ENCODE measurements at places on chromosomes 1 and 21.
A peak's percentile ranks its signal among the peaks of the same experiment; 100 is the strongest.

DNA sequence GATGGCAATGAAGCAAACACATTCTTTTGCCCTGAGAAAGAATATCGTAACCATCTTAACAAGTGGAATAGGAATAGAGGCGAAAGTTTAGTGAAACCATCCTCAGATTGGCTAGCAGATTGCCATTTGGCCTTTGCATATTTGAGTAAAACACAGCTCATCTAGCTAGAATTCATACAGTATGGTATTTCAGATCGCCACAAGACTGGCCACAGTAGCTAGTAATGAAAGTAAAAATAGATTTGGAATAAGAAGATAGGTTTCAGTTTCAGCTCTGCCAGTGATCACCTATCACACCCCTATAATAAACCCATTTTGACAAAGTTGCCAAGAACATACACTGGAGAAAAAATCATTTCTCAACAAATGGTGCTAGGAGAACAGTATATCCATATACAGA lies 294.9 kb downstream of the LRRIQ3 start:
- DNase-seq: no peak

- no peak for DNase-seq
These were observed 295.0 kb downstream of the VAV3 start for GRCh38 chr1:107669996-107670395.

- DNase-seq: no peak
These were observed 11.5 kb downstream of the PHLDA3 start for GRCh38 chr1:201457508-201457960.

GRCh38 chr1:43952731-43953346 lies 6.1 kb downstream of the IPO13 start:
- no peak for DNase-seq

DNA sequence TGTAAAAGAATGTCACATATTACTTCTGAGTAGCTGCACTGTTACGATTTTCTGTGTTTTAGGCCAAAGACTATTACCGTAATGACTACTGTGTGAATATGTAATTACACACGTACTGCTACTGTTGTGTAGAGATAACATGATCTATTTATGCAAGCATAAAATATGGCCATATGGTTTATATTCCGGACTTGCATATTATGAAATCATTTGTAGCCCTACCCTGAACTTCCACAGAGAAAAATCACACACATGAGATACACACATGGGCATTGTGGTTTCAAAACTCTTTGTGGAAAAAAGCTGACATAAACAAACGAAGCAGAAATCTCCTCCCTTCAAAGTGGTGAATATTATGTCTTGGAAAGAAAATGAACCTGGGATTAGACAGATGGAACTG lies 373.0 kb upstream of the ADAMTS5 start:
- no peak for DNase-seq

GRCh38 chr21:41616031-41616591 lies 108.2 kb upstream of the TMPRSS2 start:
- no peak for DNase-seq

DNA sequence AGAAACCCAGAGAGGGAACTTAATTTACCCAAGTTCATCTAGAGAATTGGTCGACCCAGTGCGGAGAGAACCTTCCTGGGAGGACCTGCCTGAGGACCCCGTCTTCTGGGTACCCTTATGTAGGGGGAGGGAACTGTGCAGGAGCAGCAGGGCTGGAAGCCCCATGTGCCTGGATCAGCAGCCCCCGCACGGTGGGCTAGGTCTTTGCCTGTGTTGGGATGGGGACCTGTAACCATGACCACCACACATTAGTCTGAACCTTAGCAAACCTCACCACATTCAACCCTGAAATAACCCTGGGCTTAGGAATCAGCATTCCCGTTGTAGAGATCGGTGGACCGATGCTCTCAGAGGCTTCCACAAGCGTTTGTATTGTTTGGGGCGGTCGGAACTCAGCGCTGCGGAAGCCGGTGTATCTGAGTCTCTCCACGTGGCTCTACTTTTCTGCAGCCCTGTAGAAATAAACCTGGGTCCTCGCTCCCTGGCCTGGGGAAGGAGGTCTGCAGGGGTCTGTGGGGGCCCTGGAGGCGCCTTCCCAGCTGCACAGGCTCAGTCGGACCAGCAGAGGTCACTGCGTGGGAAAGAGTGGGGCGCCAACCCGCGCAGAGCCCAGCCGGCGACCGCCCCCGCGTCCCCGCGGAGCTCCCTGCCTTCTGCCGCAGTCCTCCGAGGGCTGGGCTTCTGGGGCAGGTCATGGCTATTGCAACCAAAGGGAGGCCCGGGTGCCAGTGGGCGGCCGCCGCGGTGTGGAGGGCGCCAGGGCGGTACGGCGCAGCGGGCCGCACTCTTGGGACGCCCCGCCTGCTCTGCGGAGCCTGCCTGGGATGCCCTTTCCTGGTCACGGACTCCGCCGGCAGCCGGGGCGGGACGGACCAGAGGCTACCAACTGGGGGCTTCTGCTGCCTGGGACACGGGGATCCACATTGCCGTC lies 36.2 kb upstream of the KCNA10 start:
- peak; percentile 36 for DNase-seq

All from stimulated activated naive CD4-positive, alpha-beta T cell (primary cell).